NCI-H1417 treated with DMSO at 0.1 percent for 48 hours (cell line): ENCODE measurements at places on chromosomes 5 and 9.

GRCh38 chr9:107335331-107335730 lies 52.3 kb downstream of the RAD23B start:
- no peak for DNase-seq

DNA sequence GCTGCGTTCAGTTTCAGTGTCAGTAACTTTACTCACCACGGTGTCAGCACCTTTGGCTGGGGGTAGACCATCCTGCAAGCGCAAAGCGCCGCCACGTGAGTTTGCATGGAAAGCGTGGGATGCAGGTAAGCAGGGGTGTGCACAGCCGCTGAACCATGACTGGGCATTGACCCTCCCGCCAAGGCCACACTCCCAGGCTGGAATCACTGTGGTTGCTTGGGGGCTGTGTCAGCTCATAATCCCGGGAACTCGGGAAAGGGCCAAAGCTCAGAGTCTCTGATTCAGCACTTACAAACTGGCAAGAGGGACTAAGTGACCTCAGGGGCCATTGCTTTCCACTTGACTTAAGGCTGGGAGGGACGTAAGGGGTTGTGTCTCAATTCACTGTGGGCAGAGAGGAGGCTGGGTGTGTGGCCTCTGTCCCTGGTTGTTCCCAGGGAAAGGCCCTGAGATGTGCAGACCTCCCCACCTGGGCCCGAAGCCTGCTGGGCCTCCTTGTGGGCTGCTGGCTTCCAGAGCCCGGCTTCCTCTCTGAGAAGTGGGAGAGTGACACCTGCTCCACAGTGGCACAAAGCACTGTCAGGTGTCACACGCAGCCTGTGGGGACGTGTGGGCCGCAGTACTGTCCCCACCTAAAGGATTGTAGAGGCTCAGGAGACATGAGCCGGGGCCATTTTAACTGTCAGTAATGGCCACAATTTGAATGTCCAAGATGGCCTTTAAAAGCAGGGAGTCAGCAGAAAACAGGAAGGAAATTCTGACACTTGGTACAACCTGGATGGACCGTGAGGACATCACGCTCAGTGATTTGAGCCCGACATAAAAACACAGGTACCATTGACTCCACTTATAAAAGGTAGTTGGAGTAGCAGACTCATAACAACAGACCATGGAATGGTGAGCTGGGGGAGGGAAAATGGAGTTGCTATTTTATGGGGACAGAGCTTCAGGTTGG lies 16.7 kb downstream of the ABO start:
- no peak for DNase-seq

DNA sequence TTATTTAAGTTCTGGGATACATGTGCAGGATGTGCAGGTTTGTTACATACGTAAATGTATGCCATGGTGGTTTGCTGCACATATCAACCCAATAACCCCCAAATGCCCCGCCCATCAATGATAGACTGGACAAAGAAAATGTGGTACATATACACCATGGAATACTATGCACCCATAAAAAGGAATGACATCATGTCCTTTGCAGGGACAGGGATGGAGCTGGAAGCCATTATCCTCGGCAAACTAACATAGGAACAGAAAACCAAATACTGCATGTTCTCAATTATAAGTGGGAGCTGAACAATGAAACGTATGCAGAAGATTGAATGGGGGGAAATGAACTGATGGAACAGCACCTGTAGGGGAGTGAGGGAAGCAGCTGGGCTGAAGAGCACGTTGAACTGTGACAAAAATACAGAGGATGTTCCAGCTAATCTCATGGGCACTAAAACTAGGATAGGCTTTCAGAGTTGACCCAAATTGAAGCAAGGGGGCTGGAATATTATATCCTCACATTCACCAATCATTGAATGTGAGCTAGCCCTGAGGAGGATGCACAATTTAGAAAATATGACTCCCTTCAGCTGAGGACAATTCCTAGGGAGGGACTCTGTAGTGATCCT lies 70.5 kb upstream of the OSMR start:
- DNase-seq, result no peak

DNA sequence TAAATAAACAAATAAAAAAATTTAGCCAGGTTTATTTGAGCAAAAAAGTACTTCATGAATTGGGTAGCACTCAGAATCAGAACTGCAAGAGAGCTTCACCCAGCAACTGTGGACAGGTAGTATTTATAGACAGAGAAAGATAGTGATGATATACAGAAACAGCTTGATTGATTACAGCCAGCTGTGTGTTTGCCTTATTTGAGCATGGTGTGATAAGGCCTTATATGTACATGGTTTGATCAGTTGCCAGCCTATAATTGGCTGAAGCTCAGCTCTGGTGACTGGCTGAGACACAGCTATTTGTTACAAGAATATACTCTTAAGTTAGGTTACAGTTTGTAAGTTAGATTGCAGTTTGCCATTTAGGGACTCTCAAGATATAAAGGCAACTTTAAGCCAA lies 34.3 kb upstream of the ARL15 start:
- DNase-seq, result no peak

DNA sequence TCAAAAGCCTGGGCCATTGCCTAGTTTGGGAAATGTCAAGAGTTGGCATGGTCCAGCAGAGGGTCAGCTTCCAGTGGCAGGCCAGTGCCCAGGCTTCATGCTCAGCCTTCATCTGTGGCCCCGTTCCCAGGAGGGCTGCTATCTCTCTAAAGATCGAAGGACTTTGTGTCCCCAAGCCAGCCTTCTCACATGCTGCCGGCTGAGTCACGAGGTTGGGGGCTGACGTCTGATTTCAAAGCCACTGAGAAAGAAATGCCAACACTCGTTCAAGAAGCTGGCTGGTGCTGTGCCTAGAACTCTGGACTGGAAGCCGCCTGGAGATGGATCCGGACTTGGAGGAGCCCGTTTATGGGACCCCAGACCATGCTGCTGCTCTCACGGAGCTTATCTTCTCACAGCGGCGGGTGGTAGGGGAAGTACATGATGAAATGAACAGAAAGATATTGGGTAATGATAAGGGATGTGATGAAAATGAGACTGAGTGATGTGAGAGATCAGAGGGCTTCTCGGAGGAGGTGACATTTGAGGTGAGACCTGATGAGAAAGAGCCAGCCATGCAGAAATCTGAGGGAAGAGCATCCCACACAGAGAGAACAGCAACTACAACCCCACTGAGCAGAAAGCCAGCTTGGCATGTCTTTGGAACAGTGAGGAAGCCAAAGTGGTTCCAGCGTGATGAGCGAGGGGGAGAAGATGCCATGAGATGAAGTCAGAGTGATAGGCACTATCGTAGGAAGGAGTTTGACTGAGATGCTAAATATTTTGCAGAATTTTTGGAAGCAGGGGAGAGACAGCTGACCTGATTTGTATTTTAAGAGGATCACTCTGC lies 54.9 kb upstream of the BOD1 start:
- no peak for DNase-seq

- DNase-seq, result no peak
Observed at GRCh38 chr9:131253891-131254491, 22.3 kb downstream of the FAM78A start.

GRCh38 chr5:135650081-135650480 lies 71.3 kb upstream of the CXCL14 start:
- no peak for DNase-seq
